ENCODE measurements at places on chromosomes 13 and 19.

DNA sequence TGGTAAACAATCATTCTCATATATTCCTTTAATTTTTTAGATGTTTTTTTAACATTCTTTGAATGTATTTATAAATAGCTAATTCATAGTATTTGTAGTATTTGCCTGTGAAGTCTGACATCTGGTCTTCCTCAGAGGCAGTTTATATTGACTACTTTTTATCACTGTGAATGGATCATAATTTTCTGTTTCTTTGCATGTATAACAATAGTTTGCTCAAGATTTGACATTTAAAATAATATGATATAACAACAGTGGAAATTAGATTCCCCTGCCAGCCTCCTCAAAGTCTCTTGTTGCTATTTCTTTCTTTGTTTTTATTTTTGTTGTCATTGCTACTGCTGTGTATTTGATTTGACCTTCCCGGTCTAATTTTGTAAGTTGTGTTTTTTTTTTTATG lies 297.0 kb upstream of the PCDH20 start:
- DNase-seq, result no peak

DNA sequence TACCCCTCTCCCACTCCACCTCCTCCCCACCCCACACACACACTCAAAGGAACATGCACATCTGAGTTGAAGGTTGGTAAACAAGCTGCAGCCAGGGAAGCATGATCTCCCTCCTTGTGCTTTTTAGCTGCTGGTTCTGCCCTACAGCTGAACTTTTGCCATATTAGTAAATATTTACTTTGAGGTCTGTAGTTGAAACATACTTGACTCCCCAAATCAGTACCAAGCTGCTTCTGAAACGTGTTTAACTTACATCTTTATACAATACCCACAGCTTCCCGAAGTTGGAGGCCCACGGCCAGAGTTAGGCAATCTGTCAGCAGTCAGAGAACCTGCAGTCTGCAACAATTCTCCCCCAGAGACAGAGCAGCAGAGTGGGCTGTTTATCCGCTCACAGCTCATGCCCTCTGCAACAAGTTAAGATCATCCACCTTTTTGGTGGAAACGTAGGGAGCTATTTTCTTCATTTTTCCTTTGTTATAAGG lies 1.5 kb upstream of the PCDH20 start:
- DNase-seq, result no peak

- DNase-seq, result no peak
Observed at GRCh38 chr13:27858046-27858445, 61.8 kb upstream of the PDX1 start.

DNA sequence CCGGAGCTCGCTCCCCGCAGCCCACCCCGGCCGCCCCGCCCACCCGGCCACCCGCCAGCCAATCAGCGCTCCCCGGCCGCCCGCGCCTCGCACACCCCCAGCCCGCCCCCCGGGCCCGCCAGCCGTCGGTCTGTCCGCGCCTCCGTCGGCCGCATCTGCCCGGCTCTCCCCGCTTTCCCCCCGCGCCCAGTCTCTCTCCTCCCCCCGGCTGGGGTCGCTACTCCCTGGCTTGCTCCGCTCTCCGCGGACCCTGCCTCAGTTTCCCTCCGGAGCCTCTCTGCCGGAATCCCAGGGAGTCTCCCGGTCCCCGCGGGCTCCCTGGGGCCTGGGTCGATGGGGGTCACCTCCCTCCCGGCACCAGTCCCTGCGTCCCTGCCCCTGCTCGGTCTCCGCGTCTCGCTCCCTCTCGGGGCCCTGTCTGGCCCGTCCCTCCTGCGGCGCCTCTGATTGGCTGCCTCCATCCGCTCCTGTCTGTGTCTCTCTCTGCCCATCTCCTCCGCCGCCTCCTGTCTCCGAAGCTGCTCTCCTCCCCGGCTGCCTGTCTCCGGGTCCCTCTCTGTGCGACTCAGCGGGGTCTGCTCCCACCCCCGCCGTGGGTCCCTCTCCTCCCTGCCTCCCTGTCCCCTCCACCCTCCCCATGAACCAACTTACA lies 484 bp downstream of the IL11 start:
- no peak for DNase-seq

- no peak for DNase-seq
Observed at GRCh38 chr13:59178344-59178743, 985.4 kb downstream of the DIAPH3 start.

Measured in suppressor macrophage (primary cell).